ENCODE measurements at places on chromosomes 6 and 20.

DNA sequence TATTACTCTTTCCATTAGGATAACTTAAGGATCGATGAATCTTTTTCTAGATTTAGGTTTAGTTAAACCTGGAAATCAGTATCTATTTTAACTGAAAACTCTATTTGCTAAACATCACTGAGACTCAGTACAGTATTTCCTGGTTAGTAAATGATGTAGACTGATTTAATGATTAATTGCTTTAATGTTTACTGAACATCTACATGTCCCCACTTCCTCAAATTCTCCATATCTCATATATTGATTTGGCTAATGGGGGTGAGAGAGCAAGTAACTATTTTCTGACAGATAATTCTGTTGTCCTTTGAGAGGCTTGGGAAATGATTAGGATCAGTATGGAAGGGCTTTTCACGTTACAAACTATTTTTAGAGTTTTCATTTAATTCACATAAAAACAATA lies 10.3 kb downstream of the MKKS start:
- DNase-seq = no peak

GRCh38 chr20:3728354-3728753 lies 4.1 kb upstream of the HSPA12B start:
- no peak for DNase-seq

- DNase-seq = no peak
Measured at GRCh38 chr20:62997417-62998035, 9.2 kb downstream of the BHLHE23 start.

- DNase-seq = no peak
Measured at GRCh38 chr6:5208057-5208456, 52.7 kb downstream of the LYRM4 start.

GRCh38 chr6:4299476-4299875 lies 164.1 kb upstream of the ECI2 start:
- DNase-seq = no peak

DNA sequence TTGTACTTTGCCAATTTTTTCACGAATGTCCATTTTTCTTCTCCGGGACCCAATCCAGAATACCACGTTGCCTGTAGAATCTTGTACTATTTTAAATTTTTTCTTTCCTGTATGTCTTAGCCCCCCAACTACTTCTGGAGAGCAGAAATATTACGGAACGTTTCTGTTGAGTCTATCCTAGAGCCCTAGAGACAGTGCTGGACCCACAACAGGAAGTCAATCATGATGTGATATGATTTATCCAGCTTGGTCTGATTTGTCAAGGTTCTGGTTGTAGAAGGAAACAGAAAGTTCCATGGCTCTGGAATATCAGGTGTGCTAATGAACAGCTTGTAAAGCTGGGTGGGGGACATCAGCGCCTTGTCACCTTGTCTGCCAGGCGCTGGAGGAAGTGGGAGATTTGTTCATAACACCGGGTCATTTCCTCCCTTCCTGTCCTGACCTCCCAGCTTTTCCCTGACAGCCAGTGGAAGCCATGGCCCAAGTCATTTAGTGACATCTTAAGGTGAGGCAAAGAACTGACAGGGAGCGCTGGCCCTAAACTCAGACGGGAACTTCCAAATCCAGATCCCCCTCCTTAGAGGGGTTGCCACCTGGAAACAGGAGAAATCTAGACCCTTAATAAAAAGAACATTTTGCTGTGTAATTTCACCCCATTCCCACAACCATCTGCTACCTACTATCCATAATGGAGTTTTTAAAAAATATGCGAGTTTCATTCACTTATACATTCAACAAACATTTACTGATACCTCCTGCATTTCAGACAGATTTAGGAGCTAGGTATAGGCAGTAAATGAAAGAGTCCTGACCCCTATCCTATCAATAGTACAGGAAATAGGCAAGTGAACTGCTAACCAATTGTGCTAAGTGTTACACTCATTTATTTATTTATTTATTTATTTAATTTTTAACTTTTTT lies 130.5 kb downstream of the ZFP64 start:
- no peak for DNase-seq

DNA sequence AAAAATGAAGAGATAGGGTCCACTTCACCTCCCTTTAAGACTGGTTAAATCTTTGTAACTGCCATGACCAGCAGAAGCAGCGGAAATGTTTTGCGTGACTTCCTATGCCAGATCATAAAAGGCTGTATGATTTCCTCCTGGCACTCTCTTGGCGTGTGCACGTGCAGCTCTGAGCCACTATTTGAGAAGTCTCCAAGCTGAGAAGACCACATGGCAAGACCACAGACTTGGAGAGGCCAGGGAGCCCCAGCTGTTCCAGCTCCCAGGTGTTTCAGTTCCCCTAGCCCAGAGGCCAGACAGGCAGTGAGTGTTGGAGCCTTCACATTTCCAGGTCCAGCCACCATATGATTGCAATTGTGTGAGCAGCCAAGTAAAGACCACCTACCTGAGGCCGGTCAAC lies 259.3 kb upstream of the RIN2 start:
- DNase-seq = no peak

DNA sequence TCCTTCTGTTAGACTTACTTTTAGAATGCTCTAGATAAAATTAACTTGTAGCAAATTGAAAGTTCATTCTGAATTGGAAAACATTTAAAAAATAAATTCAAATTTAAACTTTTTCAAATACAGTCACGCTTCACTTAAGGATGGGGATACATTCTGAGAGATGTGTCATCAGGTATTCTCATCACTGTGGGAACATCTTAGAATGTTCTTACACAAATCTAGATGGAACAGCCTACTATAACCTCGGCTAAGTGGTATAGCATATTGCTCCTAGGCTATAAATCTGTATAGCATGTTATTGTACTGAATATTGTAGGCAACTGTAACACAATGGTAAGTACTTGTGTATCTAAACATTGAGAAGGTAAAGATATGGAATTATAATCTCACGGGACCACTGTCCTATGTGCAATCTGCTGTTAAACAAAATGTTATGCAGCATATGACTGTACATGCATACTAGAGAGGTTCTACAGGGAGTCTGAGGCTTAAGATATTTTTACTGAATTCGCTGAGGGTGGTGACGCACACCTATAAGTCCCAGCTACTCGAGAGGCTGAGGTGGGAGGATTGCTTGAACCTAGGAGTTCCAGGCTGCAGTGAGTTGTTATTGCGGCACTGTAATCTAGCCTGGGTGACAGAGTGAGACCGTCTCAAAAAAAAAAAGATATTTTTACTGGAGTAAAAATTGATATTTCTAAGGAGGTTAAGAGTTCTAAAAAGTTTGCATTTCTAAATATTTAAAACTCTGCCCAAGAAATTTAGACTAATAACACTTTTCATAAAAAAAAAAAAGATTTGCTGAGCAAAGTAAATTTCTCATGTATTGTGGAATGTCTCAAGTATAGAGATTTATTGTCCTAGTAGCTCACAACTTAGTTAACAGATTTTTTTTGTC lies 87.3 kb upstream of the TULP1 start:
- no peak for DNase-seq

DNA sequence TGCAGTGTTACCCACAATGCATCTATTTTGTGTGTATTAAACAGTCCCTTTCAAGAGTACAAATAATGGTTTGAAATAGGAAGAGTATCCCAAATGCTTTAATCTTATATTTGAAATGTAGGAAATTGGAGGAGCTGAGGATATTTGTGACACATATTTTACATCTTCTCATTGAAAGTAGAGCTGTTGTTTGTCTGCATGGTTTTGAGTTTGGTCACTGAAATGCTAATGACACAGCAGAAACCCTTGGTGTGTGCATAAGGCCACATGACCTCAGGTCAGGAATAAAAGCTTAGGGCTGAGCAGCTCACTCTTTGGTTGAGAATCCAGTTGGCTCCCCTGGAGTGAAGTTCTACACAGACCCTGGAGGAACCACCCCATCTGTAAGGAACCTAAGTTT lies 49.8 kb downstream of the TPD52L1 start:
- no peak for DNase-seq

- peak; percentile 14 for DNase-seq
Measured at GRCh38 chr6:29702519-29703103, 20.6 kb upstream of the HLA-F start.

- DNase-seq = no peak
Measured at GRCh38 chr6:35368038-35368887, 25.9 kb downstream of the PPARD start.

- DNase-seq = no peak
Measured at GRCh38 chr20:33176101-33176500, 8.1 kb downstream of the BPIFA2 start.

- no peak for DNase-seq
Measured at GRCh38 chr20:44809380-44810060, 826 bp downstream of the RIMS4 start.
